ENCODE measurements at places on chromosomes 3 and 15.

DNA sequence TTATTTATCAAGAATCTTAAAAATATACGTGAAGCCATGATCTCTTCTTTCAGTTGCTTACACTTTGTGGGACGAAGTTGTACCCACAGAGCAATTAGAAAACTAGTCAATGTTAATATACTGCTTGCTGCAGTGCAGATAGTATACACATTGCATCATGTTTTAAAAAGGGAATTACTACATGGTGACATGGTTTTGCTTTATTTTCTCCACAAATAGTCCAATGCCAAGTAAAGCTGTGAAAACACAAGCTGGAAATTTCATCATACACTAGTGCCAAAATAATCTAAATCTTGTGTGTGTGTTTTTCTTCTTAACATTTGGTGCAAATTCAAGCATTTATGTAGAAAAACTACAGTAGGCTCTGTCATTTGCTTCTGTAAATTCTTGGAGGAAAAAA is 233.0 kb downstream of the EPHA3 start:
- H3K27ac ChIP-seq: no peak overlapping the region
- no peak overlapping the region for H3K4me3 ChIP-seq
- no peak for DNase-seq
- no peaks in the 10 kb centered on the region for H3K36me3 ChIP-seq
- H3K4me1 ChIP-seq: no peaks in the 10 kb centered on the region

- no peak overlapping the region for H3K27ac ChIP-seq
- H3K4me1 ChIP-seq: peaks cover 4% of the 10 kb centered on the region
- H3K4me3 ChIP-seq: no peak overlapping the region
- DNase-seq: no peak
These were observed 17.9 kb upstream of the SLC2A2 start for GRCh38 chr3:171044384-171044783.

DNA sequence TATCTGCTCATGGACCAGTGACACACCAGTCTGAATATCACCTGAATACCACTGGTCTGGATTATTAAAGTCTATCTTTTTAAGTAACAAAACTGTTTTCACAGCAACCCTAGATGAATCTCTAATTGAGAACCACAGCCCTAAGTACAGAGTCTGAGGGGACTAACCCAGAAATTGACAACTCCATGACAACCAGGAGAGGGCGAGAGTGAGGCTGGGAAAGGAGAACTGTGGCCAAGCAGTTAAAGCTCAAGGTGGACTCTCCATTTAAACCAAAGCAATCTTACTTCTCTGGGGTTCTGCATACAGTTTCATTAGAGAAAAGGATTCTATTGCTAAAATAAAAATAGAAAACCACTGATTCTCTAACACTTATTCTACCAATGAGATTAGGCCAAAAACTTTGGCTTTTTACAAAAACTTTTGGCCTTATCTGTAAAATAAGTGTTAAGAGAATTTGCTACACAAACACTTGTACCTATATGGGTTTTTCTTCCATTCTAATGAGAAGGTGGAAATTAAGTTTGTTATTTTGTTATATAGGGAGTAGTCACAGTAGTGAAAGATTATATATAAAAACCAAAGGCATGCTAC is 11.4 kb downstream of the NEK10 start:
- no peaks in the 10 kb centered on the region for H3K4me1 ChIP-seq
- no peaks in the 10 kb centered on the region for H3K36me3 ChIP-seq
- H3K27me3 ChIP-seq: no peaks in the 10 kb centered on the region
- no peak overlapping the region for H3K4me3 ChIP-seq
- H3K27ac ChIP-seq: no peak overlapping the region

DNA sequence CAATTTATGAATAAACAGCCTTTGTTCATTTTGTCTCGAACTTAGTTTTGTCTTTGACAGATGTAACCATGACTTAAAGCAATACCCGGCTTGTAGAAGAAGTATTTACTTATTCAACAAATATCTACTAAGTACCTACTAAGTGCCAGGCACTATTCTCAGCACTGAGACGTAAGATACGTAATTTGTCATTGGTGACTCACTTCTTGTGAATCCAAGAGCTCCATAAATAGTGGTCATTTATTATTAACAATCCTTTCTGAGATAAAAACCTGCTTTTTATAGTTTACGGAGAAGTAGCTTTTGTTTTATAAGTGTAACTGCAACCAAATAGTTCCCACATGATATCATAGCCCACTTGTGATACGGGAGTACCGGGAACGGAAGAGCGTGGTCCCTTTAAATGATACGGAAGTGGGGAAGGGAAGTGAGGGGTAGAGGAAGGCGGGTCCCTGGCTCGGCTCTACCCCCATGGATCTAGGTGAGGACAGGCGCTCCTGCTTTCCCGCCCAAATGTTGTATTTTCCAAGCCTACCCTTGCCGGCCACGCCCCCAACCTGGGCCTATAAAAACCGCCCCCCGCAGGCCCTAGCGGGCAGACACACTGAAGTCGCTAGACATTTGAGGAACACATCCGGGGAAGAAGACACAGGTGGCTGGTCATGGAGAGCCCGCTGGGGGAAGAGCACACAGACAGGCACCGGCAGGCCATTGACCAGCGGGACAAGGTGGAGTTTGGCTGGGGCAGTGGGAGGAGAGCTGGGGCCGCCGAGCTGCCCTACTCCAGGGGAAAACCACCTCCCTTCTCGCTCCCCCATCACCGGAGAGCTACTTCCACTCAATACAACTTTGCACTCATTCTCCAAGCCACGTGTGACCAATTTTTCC is at the start of gene SAMMSON:
Gene SAMMSON, plus strand, starts transcription at position 594 of the 888 bp plus-strand sequence.
- H3K27ac ChIP-seq: peak within 1 kb of the TSS; percentile 34
- no peak for DNase-seq
- peak within 1 kb of the TSS; percentile 25 for H3K4me3 ChIP-seq
- no peaks in the 10 kb centered on the region for H3K36me3 ChIP-seq
- H3K4me1 ChIP-seq: no peaks in the 10 kb centered on the region

GRCh38 chr3:24678421-24678865 is 183.8 kb upstream of the THRB start:
- H3K36me3 ChIP-seq: no peaks in the 10 kb centered on the region
- H3K4me1 ChIP-seq: peaks cover 3% of the 10 kb centered on the region
- H3K4me3 ChIP-seq: no peak overlapping the region
- DNase-seq: no peak
- H3K27me3 ChIP-seq: no peaks in the 10 kb centered on the region
- H3K27ac ChIP-seq: no peak overlapping the region

- no peaks in the 10 kb centered on the region for H3K4me1 ChIP-seq
- H3K27ac ChIP-seq: no peak overlapping the region
These were observed 111.1 kb upstream of the GPR149 start for GRCh38 chr3:154540950-154541604.

DNA sequence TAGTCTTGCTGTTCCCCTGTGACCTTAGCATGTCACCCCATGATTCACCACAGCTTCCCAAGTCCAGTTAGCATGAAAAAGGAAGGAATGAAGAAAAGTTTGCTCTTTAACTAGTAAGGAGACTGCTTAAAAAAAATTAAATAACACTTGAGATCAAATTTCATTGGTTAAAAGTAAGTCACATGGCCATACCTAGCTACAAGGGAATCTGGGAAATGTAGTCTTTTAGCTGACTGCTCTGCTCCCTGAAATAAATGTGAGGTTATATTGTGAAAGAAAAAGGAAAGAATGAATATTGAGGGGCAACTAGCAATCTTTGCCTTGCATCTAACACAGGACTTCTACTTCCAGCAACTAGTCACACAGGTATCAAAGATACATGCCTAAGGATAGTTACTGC is 84.7 kb upstream of the LRRN1 start:
- no peaks in the 10 kb centered on the region for H3K4me1 ChIP-seq
- H3K27me3 ChIP-seq: no peaks in the 10 kb centered on the region
- no peak overlapping the region for H3K4me3 ChIP-seq
- DNase-seq: no peak
- no peaks in the 10 kb centered on the region for H3K36me3 ChIP-seq
- no peak overlapping the region for H3K27ac ChIP-seq

DNA sequence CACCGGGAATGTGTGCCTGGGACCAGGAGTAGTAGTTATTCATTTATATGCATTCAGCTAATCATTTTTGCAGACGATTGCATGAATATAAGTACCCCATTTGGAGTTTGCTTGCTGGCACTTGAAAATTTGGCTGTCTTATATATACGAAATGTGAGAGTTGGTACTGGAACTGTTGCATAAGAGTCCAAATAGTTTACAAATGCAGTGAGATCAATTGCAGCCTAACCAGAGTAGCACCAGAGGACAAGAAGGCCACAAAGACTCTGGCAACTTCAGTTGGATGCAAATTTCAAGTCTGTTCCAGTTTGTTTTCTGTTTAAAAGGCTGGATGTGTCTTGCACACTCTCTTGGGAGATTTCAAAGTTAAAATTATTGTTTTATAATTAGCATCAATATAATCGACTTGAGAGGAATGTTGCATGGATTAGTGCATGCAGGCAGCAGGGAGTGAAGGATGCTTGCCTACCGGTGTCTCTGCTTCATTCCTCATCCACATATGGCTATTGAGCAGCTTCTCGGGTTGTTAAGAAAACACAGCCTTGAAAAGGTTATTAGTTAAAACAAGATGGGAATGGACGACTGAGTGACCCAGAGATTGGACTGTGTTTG is 213.0 kb downstream of the PTPRG start:
- no peaks in the 10 kb centered on the region for H3K27me3 ChIP-seq
- H3K36me3 ChIP-seq: no peaks in the 10 kb centered on the region
- no peaks in the 10 kb centered on the region for H3K4me1 ChIP-seq
- H3K4me3 ChIP-seq: no peak overlapping the region
- no peak for DNase-seq

DNA sequence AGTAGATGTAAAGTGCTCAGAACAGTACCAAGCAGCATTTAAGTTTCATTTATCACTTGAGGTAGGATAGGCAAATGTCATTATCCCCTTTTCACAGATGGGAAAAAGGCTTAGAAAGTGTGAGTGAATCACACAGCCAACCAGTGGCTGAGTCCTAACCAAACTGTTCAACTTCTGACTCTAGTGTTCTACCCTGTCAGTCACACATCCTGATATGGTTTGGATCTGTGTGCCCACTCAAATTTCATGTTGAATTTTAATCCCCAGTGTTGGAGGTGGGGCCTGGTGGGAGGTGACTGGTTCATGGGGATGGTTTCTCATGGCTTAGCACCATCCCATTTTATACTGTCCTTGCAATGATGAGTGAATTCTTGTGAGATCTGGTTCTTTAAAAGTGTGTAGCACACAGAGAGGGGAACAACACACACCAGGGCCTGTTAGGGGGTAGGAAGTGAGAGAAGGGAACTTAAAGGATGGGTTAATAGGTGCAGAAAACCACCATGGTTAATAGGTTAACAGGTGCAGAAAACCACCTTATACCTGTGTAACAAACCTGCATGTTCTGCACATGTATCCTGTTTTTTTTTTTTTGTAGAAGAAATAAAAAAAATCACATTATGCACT is 304.7 kb downstream of the SUCLG2 start:
- no peak overlapping the region for H3K27ac ChIP-seq
- DNase-seq: no peak
- H3K4me3 ChIP-seq: no peak overlapping the region
- no peaks in the 10 kb centered on the region for H3K27me3 ChIP-seq
- no peaks in the 10 kb centered on the region for H3K4me1 ChIP-seq

DNA sequence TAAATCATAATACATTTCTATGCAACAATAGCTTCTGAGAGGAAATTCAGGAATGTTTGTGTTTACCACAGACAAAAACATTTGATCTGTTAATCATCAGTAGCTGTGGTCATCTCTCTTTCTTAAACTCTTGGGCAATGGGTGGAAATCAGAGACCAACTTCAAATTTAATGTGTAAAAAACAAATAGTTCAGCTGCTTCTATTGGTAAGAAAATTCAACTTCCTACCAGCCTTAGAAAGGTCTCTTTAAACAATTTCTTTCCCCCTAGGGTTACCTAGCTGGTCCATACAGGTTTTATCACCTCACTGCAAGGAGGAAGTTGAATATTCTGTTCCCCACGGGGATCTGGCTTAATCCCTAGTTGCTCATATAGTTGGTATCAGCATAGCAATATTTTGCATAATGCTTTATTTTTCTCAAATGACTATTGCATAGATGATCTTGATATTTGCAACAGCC is 20.3 kb upstream of the PPP4R2 start:
- no peak overlapping the region for H3K27ac ChIP-seq
- no peaks in the 10 kb centered on the region for H3K36me3 ChIP-seq
- no peak overlapping the region for H3K4me3 ChIP-seq
- H3K27me3 ChIP-seq: no peaks in the 10 kb centered on the region
- H3K4me1 ChIP-seq: no peaks in the 10 kb centered on the region
- no peak for DNase-seq

- H3K4me3 ChIP-seq: no peak overlapping the region
- no peak overlapping the region for H3K27ac ChIP-seq
- H3K27me3 ChIP-seq: no peaks in the 10 kb centered on the region
- no peak for DNase-seq
- no peaks in the 10 kb centered on the region for H3K36me3 ChIP-seq
These were observed 462.2 kb upstream of the RARB start for GRCh38 chr3:24965706-24966385.

- H3K4me3 ChIP-seq: no peak overlapping the region
- no peak overlapping the region for H3K27ac ChIP-seq
- peaks cover 42% of the 10 kb centered on the region for H3K4me1 ChIP-seq
- H3K27me3 ChIP-seq: no peaks in the 10 kb centered on the region
- DNase-seq: no peak
These were observed 396.8 kb upstream of the TBL1XR1 start for GRCh38 chr3:177594096-177594495.

DNA sequence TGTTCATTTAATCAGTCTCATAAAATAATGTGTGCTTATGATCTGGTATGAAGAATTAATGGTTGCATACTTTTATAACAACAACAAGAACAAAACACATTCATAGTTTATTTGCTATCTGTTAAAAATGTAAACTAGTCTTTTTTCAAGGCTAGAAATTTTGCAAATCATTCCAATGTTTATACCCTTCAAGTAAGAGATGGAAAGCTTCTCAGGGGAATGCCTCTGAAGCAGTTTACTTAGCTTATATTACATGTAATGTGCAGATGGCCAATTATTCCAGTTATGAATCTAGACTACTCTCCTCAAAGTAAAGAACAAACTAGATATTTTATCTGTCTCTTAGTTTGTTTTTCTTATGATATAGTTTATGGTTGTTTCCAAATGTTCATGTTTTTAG is 575.4 kb downstream of the NAALADL2 start:
- H3K27ac ChIP-seq: no peak overlapping the region
- no peak overlapping the region for H3K4me3 ChIP-seq
- no peak for DNase-seq
- no peaks in the 10 kb centered on the region for H3K27me3 ChIP-seq

DNA sequence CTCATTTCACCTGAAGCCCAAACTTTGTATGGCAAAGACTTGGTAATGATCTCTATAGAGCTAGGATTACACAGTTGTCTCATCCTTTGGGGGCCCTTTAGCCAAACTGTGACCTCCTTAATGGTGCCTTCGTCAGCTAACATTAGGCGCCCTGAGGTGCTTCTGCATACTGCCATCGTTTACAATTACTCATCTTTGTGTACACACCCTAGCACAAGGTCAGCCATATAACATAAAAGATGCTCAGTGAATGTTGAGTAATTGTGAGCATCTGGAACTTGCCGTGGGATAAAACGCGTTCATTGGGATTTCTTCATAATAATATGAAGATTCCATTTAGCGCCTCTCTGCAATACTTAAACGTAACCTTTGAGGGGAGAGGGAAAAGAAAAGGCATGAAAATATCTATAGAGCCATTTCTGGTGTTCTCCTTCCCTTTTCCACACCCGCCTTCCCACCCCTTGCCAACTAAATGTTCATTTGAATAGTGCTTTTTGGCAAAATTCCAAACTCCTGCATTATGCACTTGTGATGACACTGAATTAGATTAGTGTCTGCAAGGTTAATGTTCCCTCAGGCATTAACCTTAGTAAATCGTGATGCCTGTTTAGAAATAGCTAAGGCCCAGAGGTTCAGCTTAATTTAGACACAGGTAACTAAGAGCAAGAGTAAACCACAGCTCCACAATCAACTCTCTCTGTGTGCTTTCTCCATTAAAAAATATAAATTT is 990 bp upstream of the ZNF148 start:
- H3K36me3 ChIP-seq: no peaks in the 10 kb centered on the region
- H3K27me3 ChIP-seq: no peaks in the 10 kb centered on the region
- peak overlapping the region; percentile 72 for H3K4me3 ChIP-seq
- DNase-seq: no peak
- peak overlapping the region; percentile 90 for H3K27ac ChIP-seq

Measured in upper lobe of right lung (tissue), 1 donor.